Activated naive CD4-positive, alpha-beta T cell (primary cell): ENCODE measurements at places on chromosomes 3 and 15.

- DNase-seq: no peak
Measured at GRCh38 chr3:122975924-122976293, 51.7 kb downstream of the SEMA5B start.

DNA sequence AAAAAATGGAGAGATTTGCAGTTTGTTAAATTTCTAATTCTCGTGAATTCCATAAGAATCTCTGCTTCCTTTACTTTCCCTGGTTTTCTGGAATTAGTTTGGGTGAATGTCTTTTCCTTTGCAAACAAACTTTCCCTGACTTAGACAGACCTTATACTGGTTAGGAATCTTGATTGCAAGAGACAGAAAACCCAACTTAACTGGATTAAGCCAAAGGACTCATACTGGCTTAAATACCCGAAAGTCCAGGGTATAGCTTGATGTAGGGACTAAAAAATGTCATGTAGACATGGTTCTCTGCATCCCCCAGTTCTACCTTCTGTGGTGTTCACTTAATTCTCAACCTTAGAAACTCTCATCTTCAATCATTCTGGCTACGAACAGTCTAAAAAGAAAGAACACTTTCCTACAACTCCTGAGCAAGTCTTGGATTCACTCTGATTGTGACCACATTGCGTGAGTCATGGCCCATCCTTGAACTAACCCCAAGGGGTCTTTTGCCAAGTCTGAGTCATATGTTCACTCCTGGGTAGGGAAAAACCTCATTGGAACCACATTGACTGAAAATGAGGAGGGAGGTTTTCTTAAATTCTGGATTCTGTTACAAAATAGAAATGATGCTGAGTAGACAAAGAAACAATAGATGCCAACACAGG is 136.0 kb upstream of the DAZL start:
- DNase-seq: no peak

DNA sequence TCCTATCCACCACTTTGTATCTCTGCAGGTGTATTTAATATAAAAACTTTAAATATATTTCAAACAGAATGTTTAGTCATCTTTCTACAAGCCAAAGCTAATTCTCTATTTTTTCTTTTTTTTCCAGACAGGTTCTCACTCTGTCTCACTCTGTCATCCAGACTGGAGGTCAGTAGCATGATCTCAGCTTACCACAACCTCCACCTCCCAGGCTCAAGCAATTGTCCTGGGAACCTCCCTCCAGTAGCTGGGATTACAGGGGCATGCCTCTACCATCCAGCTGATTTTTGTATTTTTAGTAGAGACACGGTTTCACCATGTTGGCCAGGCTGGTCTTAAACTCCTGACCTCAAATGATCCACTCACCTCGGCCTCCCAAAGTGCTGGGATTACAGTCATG is 202.6 kb downstream of the VGLL3 start:
- DNase-seq: no peak

GRCh38 chr15:70796516-70797310 is 33.4 kb upstream of the UACA start:
- DNase-seq: no peak

- no peak for DNase-seq
Measured at GRCh38 chr3:5324780-5325179, 137.3 kb downstream of the EDEM1 start.

DNA sequence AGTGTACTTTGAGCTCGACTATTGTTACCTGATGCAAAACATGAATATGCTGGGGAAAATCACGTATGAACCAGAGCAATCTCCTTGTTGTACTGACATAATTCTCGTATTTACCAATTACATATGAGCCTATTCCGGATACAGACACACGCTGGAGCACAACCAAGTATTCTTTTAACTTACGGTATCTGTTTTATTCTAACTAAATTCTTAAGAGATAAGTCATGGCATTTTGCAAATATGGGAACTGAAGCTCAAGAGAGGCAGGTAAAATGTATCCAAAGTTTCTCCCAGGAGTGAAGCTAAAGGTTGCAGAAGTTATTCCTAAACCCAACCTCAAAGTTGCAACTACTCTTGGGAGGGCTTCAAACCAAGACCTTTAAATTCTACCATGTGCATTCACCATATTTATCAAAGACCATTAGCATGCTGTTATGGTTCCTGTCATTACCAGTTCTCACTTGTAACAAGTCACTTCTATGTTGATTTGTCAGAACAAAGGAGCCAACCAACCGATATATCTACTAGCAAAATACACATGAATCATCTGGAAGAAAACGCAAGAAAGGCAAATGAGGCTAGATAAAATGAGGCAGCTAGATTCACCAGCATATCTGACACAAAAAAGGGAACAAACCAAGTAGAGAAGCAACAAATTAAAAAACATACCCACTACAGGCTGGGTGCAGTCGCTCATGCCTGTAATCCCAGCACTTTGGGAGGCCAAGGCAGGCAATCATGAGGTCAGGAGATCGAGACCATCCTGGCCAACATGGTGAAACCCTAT is 17.8 kb downstream of the TBL1XR1 start:
- no peak for DNase-seq

DNA sequence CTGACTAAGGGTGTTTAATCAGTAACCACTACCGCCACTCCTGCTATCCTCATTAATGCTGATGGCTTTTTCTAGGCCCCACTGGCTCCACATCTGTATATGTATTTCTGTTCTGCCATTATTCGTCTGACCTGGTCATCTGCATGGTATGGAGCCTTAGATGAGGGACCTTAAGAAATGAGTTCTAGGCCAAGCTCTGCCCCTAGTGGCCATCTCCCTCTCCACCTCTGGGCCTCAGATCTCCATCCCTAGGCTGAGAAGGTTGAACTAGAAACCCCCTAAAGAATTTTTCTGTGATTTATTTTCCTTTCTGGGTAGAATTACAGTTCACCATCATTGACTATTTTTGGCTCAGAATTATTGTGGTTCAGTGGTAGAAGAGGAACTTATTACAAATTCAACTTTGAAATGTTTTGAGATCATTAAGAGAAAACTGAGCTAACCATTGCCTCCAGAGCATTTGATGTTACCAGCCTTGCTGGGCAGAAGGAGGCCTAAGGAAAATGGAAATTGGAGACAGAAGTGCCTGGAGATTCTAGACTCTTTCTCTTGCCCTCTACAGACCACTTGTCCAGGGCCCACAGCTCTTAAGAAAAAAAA is 325.2 kb upstream of the NR2E3 start:
- DNase-seq: no peak

DNA sequence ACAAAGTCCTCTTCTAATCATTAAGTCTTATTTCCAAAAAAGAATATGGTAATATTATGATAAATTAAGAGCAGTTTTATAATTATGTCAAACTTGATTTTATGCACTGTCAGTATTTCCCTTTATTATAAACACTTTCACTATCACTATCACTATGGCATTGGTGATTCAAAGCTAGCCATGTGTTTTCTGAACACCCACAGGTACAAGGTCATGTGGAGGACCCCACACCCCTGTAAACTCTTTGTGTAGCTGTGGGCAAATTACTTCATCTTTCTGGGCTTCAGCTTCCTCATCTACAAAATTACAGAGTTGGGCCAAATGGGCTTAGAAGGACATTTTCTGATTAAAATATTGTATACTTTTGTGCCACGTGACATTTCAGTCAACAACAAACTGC is 41.7 kb downstream of the FBXL22 start:
- no peak for DNase-seq

DNA sequence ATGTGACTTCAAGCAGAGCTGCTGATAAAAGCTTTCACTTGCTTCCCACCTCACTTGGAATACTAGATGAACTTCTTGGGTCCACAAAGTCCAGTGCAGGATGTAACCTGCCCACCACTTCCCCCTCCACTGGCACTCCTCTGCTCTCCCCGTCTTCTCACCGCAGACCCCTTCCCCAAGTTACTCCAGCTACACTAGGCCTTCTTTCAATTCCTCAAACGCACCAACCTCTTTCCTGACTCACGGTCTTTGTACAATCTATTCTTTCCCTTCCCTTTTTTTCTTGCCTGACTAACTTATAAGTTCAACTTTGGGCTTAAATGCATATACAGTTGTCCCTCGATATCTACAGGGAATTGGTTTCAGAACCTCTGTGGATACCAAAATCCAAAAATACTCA is 5.2 kb upstream of the ATP13A3 start:
- no peak for DNase-seq

DNA sequence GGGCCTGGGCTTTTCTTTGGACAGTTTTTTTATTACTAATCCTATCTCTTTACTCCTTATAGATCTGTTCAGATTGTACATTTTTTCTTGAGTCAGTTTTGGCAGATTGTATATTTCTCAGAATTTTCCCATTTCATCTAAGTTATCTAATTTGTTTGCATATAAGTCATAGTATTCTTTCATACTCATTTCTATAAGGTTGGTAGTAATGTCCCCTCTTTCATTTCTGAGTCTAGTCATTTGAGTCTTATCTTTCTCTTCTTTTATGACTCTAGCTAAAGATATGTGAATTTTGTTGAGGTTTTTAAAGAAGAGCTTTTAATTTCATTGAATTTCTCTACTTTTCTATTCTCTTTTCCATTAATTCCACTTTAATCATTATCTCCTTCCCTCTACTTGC is 27.2 kb downstream of the TRPM1 start:
- DNase-seq: no peak

GRCh38 chr3:115638991-115639390 is 15.7 kb downstream of the GAP43 start:
- DNase-seq: no peak

DNA sequence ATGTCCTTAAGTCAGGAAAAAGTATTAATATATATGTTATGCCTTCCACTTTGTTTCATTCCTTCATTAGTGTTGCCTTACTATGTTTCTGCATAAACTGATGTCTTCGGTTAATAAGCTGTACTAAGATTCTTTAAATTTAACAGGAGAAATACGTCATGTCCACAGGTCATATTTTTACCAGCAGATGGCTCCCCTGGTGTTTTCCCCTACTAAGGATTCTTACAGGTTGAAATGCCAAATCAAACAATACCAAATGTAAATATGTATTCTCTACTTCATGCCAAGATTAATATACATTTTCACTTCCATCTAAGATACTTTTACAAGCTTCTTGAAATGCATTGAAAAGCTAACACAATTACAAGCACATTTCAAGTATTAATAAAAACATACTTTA is 1602.1 kb downstream of the SI start:
- no peak for DNase-seq

DNA sequence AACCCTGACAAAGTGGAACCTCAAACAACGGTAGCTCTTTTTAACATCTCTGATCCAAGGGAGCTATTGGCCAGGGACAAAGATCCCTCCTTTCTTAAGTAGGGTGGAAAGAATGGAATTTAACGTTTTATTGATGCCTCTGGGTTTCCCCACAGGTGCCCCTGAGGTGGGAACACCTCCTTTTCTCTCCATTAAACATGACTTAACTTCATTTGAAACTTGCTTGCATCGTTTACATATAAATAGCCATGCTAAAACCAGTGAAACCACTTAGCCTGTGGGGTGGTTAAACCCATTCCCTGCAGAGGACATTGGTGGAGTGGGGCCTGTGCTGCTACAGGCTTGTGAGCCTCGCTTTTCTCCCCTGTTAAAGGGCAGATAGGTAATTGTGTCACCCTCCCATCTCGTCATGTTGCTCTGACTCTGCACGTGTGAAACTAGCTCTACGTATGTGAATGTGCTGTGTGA is 9.7 kb downstream of the CGNL1 start:
- DNase-seq: no peak

- DNase-seq: no peak
Measured at GRCh38 chr3:67018789-67019526, 20.9 kb downstream of the KBTBD8 start.

GRCh38 chr15:26614734-26615133 is 158.1 kb downstream of the GABRB3 start:
- no peak for DNase-seq

DNA sequence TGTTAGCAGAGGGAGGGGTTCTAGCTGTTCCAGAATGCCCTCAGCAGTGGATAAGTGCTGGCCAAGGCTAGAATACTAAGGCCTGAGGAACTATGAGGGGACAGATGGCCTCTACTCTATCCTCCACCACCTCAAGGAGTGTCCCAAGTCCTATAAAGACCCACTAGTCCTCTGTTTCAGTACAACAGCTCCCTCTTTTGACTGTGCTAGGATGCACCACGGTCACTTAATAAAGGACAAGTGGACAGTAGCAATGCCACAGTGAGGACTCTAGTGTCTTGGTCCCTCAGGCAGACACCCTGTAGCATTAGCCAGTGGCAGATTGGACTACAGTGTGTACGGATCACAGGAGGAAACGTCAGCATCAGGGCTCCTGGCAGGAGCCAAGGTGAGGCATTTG is 171.8 kb upstream of the PROK2 start:
- DNase-seq: no peak

DNA sequence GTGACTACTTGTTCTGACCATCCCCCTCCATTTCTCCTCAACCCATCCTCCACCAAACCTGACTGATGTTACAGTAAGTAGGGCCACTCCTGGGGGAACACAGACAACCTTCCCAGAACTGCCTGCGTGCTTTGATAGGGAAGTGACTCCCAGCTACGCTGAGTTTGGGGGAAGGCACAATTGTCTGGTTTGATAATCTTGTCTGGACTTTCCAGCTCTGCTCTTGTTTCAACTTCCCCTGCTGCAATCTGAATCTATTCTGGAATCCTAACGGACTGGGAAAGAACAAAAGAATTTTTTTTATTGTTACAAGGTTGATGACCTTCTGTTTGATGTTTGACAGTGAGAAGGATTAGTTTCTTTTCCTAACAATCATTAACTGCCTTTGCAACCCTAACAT is 895.6 kb downstream of the ROBO1 start:
- no peak for DNase-seq

DNA sequence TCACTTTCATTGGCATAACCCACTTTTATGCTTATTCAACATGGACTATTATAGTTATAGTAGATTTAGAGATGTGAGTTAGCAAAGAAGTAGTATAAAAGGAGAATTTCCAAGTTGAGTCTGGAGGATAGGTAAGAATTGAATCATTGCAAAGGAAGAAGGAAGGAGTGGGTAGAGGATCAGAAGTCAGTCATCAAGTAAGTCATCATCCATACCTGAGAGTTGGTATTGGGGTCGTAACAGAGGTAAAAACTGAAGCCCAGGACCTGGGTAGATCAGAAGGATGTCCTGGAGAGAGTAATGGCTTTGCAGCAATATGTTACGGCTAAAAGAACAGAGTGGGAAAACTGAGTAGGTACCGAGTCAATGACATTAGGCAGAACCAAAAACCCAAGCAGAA is 265.7 kb downstream of the SUCLG2 start:
- no peak for DNase-seq

DNA sequence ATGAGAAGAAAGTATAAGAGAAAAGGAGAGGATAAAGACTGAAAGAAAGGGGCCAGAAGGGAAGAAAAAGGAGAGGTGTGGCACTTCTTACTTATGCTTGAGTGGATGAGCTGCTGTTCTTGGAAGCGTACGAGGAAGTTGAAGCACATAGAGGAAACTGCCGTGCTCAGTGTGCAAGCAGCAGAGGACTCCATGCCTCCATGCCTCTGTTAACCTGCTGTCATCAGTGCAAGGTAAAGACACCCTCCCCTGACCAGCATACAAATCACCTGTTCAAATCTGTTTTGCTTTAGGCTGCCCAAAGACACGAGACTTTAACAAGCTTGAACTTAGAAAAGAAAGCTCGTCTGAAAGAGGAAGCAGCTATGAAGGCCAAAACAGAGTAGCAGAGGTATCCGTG is 6.4 kb downstream of the WDR5B start:
- DNase-seq: no peak
